Foreskin fibroblast (primary cell): ENCODE measurements at places on chromosomes 5 and 9.

GRCh38 chr9:131024978-131025868 is 16.2 kb downstream of the LAMC3 start:
- DNase-seq, result no peak

DNA sequence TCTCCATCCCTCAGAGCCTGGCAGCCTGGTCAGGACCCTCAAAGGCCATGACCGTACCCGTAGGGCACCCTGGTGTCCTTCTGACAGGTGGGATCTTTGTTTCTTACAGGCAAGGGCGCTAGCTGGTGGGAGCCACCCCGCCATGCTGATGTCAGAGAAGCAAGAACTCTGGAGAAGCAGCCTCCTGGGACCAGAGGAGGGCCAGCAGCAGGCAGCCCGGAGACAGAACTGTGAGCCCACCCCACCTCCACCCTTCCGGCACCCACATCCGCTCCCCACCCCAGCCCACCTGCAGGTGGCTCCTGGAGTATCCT is 42.2 kb upstream of the IL17B start:
- no peak for DNase-seq

- no peak for DNase-seq
These were observed 47.6 kb downstream of the KLHL3 start for GRCh38 chr5:137688210-137688840.

DNA sequence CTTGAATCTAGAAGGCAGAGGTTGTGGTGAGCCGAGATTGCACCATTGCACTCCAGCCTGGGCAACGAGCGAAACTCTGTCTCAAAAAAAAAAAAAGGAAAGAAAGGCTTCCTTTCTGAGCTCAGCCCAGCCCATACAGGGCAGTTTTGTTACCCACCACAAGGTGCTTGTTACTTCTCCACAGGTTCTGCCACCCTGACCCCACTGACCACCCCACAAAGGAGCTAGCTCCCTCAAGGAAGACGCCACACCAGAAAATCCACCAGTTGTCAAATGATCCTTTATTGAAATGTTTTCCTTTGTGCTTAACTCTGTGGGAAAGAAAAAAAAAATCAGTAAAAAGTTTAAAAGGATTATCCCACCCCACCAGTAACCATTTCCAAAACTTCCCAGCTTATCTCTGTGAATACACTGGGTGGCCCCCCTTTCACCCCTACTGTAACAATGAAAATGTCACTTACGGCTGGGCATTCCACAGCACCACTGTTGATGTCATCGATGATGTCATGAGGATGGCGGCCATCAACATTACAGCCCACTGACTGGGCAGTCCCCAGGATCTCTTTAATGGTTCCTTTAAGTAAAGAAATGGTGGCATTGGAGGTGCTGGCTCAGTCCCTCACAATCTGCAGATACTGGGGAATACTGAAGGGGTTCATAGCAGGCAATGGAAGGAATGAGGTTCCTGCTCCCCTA is 3.6 kb downstream of the RPL12 start:
- DNase-seq, result peak; percentile 35

DNA sequence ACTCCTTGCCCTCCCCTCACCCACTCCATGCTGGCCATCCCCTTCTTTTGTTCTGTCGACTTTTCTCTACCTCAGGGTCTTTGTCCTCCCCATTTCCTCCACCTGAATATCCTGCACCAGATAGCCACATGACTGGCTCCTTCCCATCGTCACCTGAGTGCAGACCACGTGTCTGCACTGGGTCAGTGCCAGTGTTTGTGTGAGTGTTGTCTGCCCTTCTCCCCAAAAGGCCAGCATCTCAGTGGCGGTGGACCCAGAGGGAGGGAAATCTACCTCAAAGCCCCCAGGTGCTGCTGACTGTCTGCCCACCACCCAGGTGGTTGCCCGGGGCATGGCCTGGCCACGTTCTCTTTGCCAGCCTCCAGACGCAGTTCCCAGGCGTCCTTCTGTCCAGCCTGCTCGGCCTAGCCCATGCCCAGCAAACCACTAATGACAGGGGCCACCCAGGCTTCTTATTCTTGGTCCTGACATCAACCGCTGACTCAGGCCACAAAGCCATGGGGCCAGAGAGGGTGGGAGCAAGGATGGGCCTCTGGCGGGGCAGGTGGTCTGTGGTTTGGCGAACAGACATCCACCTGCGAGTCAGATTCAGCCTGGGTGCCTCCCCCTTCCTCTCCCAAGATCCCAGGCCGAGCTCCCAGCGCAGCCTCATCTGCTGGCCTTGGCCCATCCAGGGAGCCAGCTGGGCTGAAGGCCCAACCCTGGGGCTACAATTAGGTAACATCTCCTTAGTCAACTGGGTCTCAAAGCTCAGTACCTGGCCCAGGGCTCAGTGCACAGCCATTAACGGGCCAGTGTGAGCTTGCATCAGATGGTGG is 5.5 kb upstream of the NINJ1 start:
- DNase-seq, result no peak
